ENCODE measurements at places on chromosomes 11 and 22. TPM values are rescaled to one million over a fixed set of nuclear protein-coding genes. Genes with fewer than 3 reads are reported as not detected.

DNA sequence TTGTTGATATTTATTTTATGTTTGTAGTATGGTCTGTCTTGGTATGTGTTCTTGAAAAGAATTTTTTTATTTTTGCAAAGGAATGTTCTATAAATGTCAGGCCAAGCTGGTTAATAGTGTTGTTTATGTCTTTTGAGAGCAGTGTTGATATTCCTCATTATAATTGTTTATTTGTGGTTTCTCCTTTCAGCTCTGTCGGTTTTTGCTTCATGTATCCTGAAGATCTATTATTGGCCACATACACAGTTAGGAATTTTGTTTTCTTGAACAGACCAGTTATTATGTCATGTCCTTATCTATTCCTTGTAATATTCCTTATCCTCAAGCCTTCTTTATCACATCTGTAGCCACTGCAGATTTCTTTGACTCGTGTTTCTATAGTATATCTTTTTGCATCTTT lies 56.5 kb downstream of the PDHX start:
- no peak for DNase-seq
- H3K4me1 ChIP-seq = peaks cover 9% of the 10 kb centered on the region
- no peaks in the 10 kb centered on the region for H3K27me3 ChIP-seq

DNA sequence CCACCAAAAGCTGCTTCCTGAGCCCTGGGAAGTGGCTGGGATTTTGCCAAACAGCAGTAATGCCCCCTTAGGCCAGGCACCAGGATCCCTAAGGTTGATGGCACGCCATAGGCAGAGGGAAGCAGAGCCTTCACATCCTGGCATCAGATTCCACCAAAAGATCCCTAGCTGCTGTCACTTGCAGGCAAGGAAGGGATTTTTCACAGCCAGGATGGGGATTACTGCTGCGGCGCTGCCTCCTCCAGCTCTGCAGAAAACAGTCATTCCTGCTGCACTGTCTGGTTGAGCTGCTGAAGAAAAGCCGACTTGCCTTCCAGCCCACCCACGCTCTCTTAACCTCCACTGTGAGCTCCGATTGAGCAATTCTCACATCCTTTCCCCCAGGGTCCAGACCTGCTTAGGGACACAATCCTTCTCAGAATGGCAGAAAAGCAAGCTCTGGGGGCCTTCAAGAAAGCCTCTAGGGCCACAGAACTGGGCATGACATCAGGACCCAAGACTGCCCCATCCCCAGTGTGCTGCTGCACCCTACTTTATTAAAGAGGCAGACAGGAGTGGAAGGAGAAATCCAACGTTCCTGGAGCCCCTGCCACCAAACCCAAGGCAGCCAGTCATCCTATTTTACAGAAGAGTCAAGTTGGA lies 19.9 kb downstream of the SYN3 start:
- no peaks in the 10 kb centered on the region for H3K27me3 ChIP-seq
- DNase-seq = no peak
- H3K36me3 ChIP-seq = no peaks in the 10 kb centered on the region
- H3K27ac ChIP-seq = no peak overlapping the region

GRCh38 chr11:76700177-76701100 lies 29.9 kb upstream of the LRRC32 start:
- no peak for DNase-seq
- no peak overlapping the region for H3K4me3 ChIP-seq
- H3K27ac ChIP-seq = no peak overlapping the region
- H3K4me1 ChIP-seq = no peaks in the 10 kb centered on the region
- H3K27me3 ChIP-seq = no peaks in the 10 kb centered on the region
- no peaks in the 10 kb centered on the region for H3K36me3 ChIP-seq

Gene TYR
- not detected for total RNA-seq

Measured in upper lobe of right lung (tissue), 1 donor.